Stimulated activated CD8-positive, alpha-beta memory T cell treated with anti-CD3 and anti-CD28 coated beads, Interleukin-12 subunit alpha, Interleukin-12 subunit beta, amount 100 ng/mL, for 4 hours (primary cell): ENCODE measurements at places on chromosomes 2 and 18.

- no peak for DNase-seq
Measured at GRCh38 chr2:157782057-157782845, 93.9 kb downstream of the ACVR1 start.

- DNase-seq: no peak
Measured at GRCh38 chr2:80300954-80301353, 3.6 kb downstream of the LRRTM1 start.

DNA sequence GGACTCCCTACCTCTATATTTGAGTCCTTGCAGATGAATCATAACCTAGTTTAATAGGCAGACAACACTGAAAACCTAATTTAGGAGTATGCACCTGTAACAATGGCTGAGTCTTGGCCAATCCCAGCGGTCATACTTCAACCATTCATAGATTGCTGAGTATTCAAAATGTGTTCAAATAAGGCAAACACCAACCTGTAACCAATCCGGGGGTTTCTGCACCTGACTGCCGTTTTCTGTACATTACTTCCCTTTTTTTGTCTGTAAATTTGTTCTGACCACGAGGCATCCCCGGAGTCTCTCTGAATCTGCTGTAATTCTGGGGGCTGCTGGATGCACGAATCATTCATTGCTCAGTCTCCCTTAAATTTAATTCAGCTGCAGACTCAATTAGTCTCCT lies 338.6 kb downstream of the STK39 start:
- DNase-seq: no peak

DNA sequence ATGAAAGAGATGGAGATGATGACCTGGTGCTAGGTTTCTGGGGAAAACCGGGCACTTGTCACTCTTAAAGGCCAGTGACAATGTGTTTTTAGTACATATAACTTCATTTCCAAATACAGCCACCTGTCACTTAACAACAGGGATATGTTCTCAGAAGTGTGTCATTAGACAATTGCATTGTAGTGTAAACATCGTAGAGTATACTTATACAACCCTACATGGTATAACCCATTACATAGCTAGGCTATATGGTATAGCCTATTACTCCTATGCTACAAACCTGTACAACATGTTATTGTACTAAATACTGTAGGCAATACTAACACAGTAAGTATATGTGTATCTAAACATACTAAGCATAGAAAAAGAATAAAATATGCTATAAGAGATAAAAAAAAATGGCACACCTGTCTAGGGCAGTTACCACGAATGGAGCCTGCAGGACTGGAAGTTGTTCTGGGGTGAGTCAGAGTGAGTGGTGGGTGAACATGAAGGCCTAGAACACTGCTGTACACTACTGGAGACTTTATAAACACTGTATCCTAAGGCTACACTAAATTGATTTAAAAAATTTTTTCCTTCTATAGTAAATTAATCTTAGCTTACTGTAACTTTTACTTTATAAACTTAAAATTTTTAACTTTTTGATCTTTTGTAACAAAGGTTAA lies 123.2 kb downstream of the THADA start:
- DNase-seq: no peak

DNA sequence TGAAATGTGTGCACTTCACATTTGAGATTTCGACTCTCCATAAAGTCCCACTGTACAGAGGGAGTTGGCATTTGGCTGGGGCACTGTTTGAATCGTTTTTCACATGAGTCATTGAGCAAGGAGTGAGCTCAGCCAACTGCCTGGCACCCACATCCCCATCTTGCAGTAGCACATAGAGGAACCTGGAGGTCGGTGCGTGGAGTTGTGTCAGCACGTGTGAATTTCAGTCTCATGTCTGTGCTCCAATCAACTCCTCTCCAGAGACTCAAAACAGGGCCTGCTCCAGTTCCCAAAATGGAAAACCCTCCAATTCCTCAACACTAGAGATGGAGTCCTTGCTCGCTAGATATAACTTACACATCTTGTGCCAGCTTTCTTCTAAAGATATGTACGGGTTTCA lies 126.8 kb upstream of the CAPN13 start:
- no peak for DNase-seq

DNA sequence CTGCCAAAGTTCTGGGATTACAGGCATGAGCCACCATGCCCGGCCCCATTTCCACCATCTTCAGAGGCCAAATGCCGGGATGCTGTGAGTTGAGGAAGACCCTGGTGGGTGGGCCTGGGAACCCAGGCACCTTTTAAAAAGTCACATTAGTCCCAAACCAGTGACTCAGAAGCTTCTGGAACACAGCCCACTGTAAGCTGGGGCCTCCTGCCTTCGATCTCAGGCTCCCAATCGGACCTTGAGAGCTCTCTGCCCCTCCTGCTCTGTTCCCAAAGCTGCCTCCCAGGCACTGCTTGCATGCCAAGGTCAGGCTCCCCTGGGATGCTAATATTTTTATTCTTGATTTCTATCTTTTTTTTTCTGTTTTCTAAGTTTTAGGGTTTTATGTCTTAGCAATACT lies 4.2 kb downstream of the ADCY3 start:
- DNase-seq: no peak

DNA sequence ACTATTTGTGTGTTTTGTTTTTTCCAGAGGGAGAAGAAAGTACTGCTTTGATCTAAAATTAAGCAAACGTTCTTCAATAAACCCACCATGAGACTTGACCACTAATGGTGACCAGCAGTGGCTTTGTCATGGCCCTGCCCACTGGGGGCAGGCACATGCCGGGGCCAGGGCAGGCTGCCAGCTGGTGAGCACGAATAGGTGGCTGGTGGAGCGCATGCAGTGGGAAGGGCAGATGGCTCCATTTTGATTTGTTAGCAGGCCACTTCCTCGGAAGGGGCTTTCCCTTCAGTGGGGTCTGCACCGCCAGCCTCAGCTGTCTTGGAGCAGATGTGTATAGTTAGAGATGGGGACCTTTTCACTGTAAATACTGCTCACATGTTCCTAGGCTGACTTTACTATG lies 277.1 kb downstream of the SOX11 start:
- no peak for DNase-seq

DNA sequence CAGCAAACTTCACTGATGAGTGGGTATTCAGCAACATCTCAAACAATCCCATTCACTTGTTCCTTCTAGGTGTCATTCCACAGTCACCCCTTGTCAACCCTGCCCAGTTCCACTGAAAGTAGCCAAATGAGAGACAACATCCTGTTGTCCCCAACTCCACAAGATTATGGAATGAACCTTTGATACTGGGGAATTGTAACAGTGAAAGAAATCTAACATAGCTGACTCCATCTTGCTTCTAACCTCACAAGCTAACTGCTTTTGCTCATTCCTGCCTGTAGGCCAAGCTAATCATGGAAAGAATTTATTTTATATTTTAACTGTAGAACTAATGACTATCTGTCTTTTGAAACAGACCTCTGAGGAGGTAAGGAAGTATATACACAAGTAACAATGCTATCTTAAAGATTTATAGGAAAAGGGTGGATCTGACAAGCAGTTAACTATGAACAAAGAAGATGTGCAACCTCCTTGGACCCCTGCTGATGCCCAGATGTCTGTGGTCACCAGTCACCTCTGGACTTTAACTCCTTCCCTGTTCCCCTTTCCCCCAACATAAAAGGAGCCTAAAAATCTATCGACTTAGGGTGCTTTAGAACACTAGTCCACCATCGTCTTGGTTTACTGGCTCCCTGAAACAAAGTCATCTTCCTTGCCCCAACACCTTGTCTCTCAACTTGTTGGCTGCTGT lies 6.9 kb upstream of the ANXA4 start:
- DNase-seq: no peak

- no peak for DNase-seq
Measured at GRCh38 chr2:10258726-10259125, 44.0 kb upstream of the HPCAL1 start.

GRCh38 chr18:28728891-28729290 lies 552.0 kb upstream of the CDH2 start:
- no peak for DNase-seq
